Left lung (tissue), 14 donors: ENCODE measurements at places on chromosomes 6 and 20.

- H3K27me3 ChIP-seq: no peaks in the 10 kb centered on the region
- H3K4me3 ChIP-seq: peak overlapping the region; percentile 88
- DNase-seq: no peak
- peak overlapping the region; percentile 98 for H3K27ac ChIP-seq
- peaks cover 61% of the 10 kb centered on the region for H3K4me1 ChIP-seq
These were observed 887 bp downstream of the TSPYL1 start for GRCh38 chr6:116278854-116279231.

- no peak overlapping the region for H3K27ac ChIP-seq
- no peak overlapping the region for H3K4me3 ChIP-seq
- DNase-seq: no peak
- H3K4me1 ChIP-seq: no peaks in the 10 kb centered on the region
- no peaks in the 10 kb centered on the region for H3K27me3 ChIP-seq
- H3K36me3 ChIP-seq: no peaks in the 10 kb centered on the region
These were observed 295.5 kb upstream of the HS3ST5 start for GRCh38 chr6:114638341-114638740.

- H3K4me1 ChIP-seq: no peaks in the 10 kb centered on the region
- DNase-seq: no peak
- H3K36me3 ChIP-seq: no peaks in the 10 kb centered on the region
- H3K27ac ChIP-seq: no peak overlapping the region
These were observed 31.0 kb downstream of the CDK5RAP1 start for GRCh38 chr20:33370291-33370690.

- no peaks in the 10 kb centered on the region for H3K4me1 ChIP-seq
- no peak for DNase-seq
- H3K27me3 ChIP-seq: peaks cover 96% of the 10 kb centered on the region
- H3K4me3 ChIP-seq: no peak overlapping the region
- H3K27ac ChIP-seq: no peak overlapping the region
These were observed 171.0 kb downstream of the GPX5 start for GRCh38 chr6:28696682-28697081.

GRCh38 chr6:44217332-44218143 lies 812 bp downstream of the MYMX start:
- H3K27me3 ChIP-seq: no peaks in the 10 kb centered on the region
- peak overlapping the region; percentile 76 for H3K27ac ChIP-seq
- DNase-seq: no peak
- peaks cover 30% of the 10 kb centered on the region for H3K4me1 ChIP-seq
- H3K36me3 ChIP-seq: no peaks in the 10 kb centered on the region
- H3K4me3 ChIP-seq: no peak overlapping the region

DNA sequence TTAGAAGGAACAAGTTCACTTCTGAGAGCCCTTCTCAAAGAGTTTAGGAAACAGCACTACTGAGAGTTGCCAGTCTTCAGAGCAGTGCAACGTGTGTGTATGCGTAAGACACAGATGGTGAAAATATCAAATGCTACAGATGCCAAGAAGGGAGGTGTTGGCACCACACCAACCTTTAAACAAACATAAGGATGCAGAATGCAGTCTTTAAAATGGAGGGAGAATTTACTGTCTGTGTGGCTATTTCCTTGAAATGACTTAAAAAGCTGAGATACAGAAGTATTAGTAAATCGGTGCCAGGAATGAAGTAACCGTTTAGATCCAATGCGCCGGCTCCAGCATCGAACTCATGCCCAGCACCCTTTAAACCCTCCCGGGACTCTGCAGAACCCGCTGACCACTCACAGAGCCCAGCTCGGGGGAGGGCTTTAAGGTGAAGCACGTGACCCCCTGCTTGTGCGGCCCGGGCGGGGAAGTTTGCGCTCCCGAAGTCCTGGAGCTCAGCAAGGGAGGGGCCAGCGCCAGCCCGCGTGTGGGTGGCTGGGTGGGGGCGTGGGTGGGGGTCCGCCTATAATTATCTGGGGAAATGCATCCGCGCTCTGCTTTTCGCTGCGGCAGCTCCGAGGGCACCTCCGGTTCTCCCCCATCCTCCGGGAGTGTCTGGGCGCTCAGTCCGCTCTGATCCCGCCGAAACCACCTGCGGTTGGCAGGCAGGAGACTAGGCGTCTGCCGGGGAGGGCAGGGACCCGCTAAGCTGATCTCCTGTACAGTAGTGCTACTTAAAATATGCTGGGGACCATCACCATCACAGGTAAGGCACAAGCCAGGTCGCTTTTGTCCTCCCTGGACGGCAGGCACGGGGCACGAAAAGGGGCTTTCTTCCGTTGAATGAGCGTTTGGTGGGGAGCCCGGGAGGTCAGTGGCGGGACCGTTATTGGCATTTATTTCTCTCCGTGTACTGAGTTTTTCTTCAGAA lies 66.0 kb downstream of the ZBTB2 start:
- H3K27me3 ChIP-seq: peaks cover 27% of the 10 kb centered on the region
- peak overlapping the region; percentile 24 for H3K27ac ChIP-seq
- peaks cover 30% of the 10 kb centered on the region for H3K4me1 ChIP-seq
- H3K4me3 ChIP-seq: peak overlapping the region; percentile 44
- DNase-seq: peak; percentile 69
- no peaks in the 10 kb centered on the region for H3K36me3 ChIP-seq

GRCh38 chr20:36744243-36744642 lies 1.6 kb downstream of the NDRG3 start:
- no peak for DNase-seq
- no peak overlapping the region for H3K27ac ChIP-seq
- no peaks in the 10 kb centered on the region for H3K27me3 ChIP-seq
- no peaks in the 10 kb centered on the region for H3K36me3 ChIP-seq

GRCh38 chr6:166712286-166713228 lies 85.5 kb upstream of the RPS6KA2 start:
- no peak overlapping the region for H3K27ac ChIP-seq
- no peak overlapping the region for H3K4me3 ChIP-seq
- H3K27me3 ChIP-seq: no peaks in the 10 kb centered on the region
- H3K36me3 ChIP-seq: no peaks in the 10 kb centered on the region

- DNase-seq: no peak
- peak overlapping the region; percentile 83 for H3K4me3 ChIP-seq
- peaks cover 7% of the 10 kb centered on the region for H3K4me1 ChIP-seq
- no peaks in the 10 kb centered on the region for H3K27me3 ChIP-seq
- H3K27ac ChIP-seq: peak overlapping the region; percentile 99
These were observed 849 bp downstream of the GSTA4 start for GRCh38 chr6:52994031-52994838.

GRCh38 chr6:132053511-132053910 lies 102.3 kb upstream of the CCN2 start:
- H3K4me1 ChIP-seq: no peaks in the 10 kb centered on the region
- DNase-seq: no peak

- no peak for DNase-seq
- H3K27me3 ChIP-seq: no peaks in the 10 kb centered on the region
- H3K36me3 ChIP-seq: no peaks in the 10 kb centered on the region
- no peak overlapping the region for H3K27ac ChIP-seq
- peaks cover 13% of the 10 kb centered on the region for H3K4me1 ChIP-seq
These were observed 116.1 kb downstream of the RIN2 start for GRCh38 chr20:19874040-19874727.

GRCh38 chr6:15026832-15027231 lies 219.0 kb upstream of the JARID2 start:
- H3K27ac ChIP-seq: no peak overlapping the region
- no peaks in the 10 kb centered on the region for H3K27me3 ChIP-seq
- H3K36me3 ChIP-seq: no peaks in the 10 kb centered on the region
- DNase-seq: peak; percentile 45
- H3K4me1 ChIP-seq: peaks cover 5% of the 10 kb centered on the region

GRCh38 chr6:47165918-47166317 lies 123.8 kb upstream of the ADGRF1 start:
- no peaks in the 10 kb centered on the region for H3K27me3 ChIP-seq
- DNase-seq: no peak
- no peak overlapping the region for H3K27ac ChIP-seq
- peaks cover 2% of the 10 kb centered on the region for H3K4me1 ChIP-seq

DNA sequence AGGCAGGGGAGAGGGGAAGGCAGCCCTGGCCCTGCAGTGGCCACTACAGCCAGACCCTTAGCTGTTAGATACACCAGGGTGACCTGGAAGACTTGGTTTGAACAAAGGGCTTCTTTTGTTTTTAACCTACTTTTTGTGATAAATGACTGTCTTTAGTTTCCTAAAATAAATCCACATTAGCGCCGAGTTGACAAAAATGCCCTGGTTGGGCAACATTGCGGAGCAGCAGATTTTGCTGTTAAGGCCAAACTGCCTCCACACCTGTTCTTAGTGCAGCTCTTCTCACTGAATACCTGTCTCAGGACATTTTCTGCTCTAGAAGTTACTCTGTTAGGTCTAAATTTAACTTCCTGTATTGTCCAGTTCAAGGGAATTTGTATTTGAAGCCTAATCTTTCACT lies 42.7 kb downstream of the FAM50B start:
- no peaks in the 10 kb centered on the region for H3K27me3 ChIP-seq
- no peak for DNase-seq
- no peaks in the 10 kb centered on the region for H3K36me3 ChIP-seq
- no peak overlapping the region for H3K4me3 ChIP-seq
- no peak overlapping the region for H3K27ac ChIP-seq

DNA sequence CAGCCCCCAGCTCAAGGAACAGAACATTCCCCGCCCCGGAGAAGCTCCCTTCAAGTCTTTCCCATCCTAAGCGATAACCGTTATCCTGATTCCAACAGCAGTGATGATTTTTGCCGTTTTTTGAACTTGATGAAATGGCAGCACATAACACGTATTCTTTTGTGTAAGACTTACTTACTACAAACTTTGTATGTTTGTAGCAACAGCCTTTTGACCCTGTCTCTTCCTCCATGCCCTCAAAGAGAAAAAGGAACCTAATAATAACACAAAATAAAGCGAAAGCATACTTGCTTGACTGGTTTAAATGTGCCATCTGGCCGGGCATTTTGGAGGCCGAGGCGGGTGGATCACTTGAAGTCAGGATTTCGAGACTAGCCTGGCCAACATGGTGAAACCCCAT lies 26.4 kb upstream of the SLC9A8 start:
- no peaks in the 10 kb centered on the region for H3K36me3 ChIP-seq
- H3K4me1 ChIP-seq: no peaks in the 10 kb centered on the region
- no peak for DNase-seq
- H3K4me3 ChIP-seq: no peak overlapping the region
- no peak overlapping the region for H3K27ac ChIP-seq
- no peaks in the 10 kb centered on the region for H3K27me3 ChIP-seq

DNA sequence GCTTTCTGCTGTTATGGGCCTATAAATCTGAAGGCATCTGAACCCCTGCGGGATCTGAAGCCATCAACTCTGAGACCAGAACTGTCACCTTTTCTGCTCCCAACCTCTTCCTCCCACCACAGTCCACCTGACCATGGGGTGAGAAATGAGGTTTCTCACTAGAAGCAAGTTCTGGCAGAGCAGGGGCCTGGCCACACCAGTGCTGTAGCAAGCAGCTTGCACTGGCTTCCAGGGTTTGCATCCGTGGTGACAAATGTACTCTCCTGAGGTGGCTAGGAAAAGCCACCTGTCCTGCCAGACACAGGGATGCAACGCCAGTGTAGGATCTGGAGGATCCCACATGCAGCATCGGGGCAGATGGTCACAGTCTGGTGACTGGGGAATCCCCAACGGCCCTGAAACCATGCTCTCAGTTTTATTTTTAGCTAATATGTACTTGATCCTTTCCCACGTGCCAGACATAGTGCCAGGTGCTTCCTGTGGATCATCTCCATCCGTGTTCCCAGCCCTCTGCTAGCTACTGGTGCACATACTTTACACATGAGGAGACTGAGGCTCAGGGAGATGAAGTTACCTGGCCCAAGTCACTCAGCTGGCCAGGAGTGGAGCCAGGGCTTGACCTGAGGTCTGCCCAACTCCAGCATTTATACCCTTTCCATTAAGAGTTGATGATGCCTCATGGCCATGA lies 122.1 kb upstream of the SPACA1 start:
- H3K27ac ChIP-seq: no peak overlapping the region
- H3K4me3 ChIP-seq: no peak overlapping the region
- no peak for DNase-seq
- H3K27me3 ChIP-seq: no peaks in the 10 kb centered on the region
- no peaks in the 10 kb centered on the region for H3K4me1 ChIP-seq

DNA sequence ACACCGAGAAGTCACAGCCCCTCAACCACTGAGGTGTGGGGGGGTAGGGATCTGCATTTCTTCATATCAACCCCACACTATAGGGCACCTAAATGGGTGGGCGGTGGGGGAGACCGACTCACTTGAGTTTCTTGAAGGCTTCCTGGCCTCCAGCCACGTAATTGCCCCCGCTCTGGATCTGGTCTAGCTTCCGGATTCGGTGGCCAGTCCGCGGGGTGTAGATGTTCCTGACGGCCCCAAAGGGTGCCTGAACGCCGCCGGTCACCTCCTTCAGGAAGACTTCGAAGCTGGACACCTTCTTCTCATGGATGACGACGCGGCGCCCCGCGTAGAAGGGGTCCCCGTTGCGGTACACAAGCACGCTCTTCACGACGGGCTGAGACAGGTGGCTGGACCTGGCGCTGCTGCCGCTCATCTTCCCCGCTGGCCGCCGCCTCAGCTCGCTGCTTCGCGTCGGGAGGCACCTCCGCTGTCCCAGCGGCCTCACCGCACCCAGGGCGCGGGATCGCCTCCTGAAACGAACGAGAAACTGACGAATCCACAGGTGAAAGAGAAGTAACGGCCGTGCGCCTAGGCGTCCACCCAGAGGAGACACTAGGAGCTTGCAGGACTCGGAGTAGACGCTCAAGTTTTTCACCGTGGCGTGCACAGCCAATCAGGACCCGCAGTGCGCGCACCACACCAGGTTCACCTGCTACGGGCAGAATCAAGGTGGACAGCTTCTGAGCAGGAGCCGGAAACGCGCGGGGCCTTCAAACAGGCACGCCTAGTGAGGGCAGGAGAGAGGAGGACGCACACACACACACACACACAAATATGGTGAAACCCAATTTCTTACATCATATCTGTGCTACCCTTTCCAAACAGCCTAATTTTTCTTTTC lies at the start of gene DCDC2:
TSS of gene DCDC2 (minus strand) at position 724 of the 883 bp plus-strand sequence. CDS start at position 415, 309 bp downstream.
- peaks cover 45% of the 10 kb centered on the region for H3K27me3 ChIP-seq
- peak within 1 kb of the TSS; percentile 33 for H3K27ac ChIP-seq
- no peaks in the 10 kb centered on the region for H3K4me1 ChIP-seq
- peak within 1 kb of the TSS; percentile 39 for H3K4me3 ChIP-seq
